Lower lobe of right lung (tissue), 2 donors: ENCODE measurements at places on chromosomes 6 and 20. TPM values are rescaled to one million over a fixed set of nuclear protein-coding genes. Genes with fewer than 3 reads are reported as not detected.

Gene MUCL3
- total RNA-seq: 5.3 TPM

- no peak for DNase-seq
Measured at GRCh38 chr20:17233626-17234025, 6.8 kb downstream of the PCSK2 start.

Gene TRIM15
- not detected for total RNA-seq

Gene ATG5
- 33.6 TPM for total RNA-seq

Gene C6orf15
- total RNA-seq: not detected

Gene LY6G6C
- total RNA-seq: not detected

DNA sequence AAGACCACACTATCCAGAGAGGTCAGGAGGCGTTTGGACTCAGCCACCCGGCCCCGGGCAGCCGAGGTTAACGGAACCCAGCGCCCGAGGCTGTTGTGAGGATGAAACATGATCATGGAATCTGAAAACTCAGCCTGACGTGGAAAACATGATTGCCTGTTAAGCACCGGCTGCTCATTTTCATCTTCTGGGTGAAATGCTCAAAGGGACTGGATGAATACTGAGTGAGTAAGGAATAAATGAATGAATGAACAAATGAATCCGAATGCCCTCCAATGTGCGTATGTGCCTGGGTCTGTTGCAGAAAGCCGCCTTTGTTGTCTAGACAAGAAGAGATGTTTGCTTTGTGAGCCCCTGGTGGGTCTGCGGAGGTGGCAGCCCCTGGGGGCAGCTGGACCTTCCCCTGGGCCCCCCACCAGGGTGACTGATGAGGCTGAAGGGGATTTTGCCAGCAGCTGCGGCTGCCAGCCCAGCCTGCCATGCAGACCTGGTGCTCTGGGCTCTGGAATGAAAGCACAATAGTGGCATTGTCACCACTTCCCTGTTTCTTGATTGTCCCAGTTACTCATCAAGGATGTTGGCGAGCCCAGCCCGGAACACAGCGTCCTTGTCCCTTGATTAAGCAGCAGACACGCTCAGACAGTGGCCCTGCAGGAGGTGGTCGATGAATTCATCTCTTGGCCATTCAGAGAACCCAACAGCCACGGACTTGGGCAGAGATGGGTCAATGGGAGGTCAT, 211.1 kb downstream of the ANKRD60 start:
- no peak for DNase-seq

- DNase-seq: no peak
Measured at GRCh38 chr6:36980876-36981619, 4.9 kb downstream of the MTCH1 start.

DNA sequence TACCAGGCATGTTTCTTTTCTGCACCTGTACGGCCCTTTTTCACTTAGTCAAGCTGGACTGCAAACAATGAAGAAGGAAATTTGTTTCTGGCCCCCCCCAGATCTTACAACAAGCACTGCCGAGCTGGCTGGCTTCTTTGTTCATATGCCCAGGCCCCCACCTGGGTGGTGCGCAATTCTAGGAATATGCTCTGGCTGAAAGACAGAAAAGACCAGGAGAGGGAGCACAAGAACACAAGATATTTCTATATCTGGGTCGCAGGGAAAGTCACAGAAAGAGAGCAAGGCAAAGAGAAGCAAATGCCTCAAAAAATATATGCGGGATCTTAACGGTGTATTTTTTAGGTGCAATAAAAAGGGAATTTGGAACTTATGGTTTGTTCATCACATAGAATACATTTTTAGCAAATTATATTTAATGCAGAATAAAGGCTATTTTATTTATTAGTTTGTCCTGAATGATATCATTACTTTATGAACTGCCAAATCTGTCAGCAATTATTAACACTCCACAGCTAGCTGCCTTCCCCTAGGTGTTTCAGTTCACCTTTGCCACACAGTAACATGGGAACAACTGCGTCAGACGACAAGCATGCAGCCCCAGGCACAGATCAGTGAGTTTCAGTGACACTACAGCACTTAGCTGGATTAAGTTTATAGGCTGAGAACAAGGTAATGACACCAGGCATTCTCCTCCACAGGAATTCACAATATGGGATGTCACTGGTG, 76.5 kb downstream of the GJA10 start:
- DNase-seq: no peak

DNA sequence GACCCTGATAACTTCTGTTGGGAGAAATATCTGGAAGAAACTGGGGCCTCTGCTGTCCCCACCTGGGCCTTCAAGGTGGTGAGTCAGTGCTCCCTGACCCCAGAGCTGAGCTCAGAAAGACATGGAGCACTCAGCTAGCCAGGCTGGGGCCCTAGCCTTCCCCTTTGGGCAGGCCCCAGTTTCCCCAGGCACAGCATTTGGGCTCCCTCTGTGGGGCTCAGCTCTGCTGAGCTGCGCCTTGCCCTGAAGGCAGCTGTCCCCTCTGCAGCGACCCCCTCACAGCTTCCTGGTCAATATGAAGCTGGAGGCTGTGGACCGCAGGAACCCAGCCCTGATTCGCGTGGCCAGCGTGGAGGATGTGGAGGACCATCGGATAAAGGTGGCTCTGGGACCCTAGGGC, 24.8 kb upstream of the SGK2 start:
- no peak for DNase-seq

Gene NKX2-4
- not detected for total RNA-seq

DNA sequence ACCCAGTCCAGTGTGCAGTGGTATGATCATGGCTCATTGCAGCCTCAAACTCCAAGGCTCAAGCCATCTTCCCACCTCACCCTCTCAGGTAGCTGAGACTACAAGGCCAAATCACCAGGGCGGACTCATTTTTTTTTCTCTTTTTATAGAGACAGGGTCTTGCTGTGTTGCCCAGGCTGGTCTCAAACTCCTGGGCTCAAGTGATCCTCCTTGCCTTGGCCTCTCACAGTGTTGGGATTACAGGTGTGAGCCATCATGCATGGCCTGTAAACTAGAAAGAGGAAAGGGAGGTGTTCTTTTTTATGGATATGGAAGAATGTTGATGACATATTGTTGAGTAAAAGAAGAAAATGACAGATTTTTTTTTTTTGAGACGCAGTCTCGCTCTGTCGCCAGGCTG, 5.1 kb upstream of the BEND3 start:
- DNase-seq: no peak

- no peak for DNase-seq
Measured at GRCh38 chr6:127533736-127534135, 14.6 kb upstream of the MTCL3 start.

GRCh38 chr6:167208819-167209576, 51.2 kb upstream of the GPR31 start:
- no peak for DNase-seq

GRCh38 chr20:35978041-35978513, 9.7 kb downstream of the CNBD2 start:
- no peak for DNase-seq

- DNase-seq: no peak
Measured at GRCh38 chr20:50345712-50346373, 155.2 kb downstream of the CEBPB start.

GRCh38 chr20:142290-142689, at the start of gene DEFB126:
Gene DEFB126, plus strand, starts transcription at chr20:142590. Its CDS starts 39 bp downstream, at chr20:142629.
- no peak for DNase-seq

Gene LRRN4
- 42.6 TPM for total RNA-seq

Gene GPX6
- not detected for total RNA-seq

DNA sequence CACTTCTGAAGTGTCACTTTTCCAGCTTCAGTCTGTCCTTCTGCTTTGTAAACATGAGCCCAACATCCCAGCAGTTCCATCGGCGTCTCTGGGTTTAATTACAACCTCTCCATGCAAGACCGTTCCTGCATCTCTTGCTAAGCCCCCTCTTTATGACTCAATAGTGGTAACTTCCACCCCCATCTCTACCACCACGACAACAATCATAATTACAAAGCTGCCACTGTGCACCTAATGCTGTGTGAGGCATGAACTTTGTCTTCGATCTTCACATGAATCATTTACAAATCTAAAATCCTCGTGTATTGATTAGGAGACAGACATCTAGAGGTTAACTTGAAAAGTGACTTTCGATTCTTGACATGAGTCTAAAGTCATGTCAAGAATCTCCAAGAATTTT, 4.9 kb upstream of the CCR6 start:
- no peak for DNase-seq

DNA sequence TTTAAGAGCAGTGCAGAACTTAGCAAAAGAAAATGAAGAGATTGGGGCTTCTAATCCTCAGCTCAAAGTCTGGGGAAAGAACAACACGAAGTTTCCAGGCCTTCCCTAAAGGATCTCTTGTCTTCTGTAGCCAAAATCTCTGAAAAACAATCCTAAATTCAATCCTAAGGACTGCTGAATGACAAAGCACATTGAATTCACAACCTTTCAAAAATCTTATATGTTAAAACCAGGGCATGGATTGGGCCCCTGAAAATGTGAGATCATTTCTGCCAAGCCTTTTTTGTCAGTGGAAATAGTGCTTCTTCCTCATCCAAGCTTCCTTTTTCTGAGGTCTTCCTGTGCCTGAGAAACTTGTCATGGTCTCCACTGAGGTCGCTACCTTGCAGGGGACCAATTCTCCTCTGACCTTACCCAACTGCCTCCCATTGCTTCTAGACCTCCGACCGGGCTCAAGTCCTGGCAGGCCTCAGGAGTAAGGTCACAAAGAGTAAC, 126.2 kb upstream of the ARID1B start:
- no peak for DNase-seq

GRCh38 chr6:4844108-4844507, 67.9 kb downstream of the CDYL start:
- DNase-seq: no peak

DNA sequence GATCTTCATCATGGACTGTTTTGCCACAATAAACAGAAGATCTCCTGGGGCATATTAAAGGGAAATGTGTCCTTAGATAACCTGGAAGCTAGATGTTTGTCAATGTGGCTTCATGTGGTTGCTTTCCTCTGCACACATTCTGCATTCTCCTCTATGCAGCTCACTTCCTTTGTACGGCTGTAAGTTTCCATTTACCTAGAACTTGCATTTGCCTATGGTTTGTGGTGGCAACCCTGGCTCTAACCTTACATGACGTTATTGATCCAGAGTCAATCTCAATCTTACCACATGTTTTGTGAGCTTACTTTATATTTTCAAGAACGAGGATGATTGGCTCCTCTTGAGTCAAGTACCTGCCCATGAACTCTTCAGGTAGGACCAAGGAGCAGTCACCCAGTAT, 863.1 kb downstream of the MAFB start:
- DNase-seq: no peak

GRCh38 chr6:42257063-42257462, 39.4 kb upstream of the MRPS10 start:
- DNase-seq: no peak

GRCh38 chr6:170448317-170448716, 104.8 kb downstream of the PSMB1 start:
- DNase-seq: no peak

GRCh38 chr6:107737397-107737793, 86.7 kb downstream of the SCML4 start:
- DNase-seq: no peak

Gene HEY2
- total RNA-seq: 2.8 TPM

DNA sequence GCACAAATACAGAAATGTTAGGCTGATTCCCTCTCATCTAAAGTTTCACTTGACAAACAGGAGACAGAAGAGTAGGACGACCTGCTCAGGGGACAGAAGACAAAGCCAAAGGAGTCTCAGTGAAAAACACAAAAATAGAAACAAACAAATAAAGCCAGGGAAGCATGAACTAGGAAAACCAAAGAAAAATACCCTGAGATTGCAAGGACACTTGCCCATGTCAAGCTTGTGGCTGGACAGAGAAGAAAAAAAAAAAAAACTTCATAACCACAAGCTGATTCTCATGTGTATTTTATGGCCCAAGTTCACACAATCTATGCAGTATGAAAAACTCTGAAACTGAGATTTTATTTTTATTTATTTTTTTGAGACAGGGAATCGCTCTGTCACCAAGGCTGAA, 85.6 kb upstream of the BEND6 start:
- DNase-seq: no peak

- DNase-seq: no peak
Measured at GRCh38 chr6:134724771-134725340, 225.0 kb downstream of the ALDH8A1 start.

Gene FAM217A
- total RNA-seq: not detected

- DNase-seq: no peak
Measured at GRCh38 chr20:11247046-11248010, 573.5 kb upstream of the JAG1 start.

GRCh38 chr6:108777536-108777935, 70.7 kb upstream of the ARMC2 start:
- DNase-seq: no peak

DNA sequence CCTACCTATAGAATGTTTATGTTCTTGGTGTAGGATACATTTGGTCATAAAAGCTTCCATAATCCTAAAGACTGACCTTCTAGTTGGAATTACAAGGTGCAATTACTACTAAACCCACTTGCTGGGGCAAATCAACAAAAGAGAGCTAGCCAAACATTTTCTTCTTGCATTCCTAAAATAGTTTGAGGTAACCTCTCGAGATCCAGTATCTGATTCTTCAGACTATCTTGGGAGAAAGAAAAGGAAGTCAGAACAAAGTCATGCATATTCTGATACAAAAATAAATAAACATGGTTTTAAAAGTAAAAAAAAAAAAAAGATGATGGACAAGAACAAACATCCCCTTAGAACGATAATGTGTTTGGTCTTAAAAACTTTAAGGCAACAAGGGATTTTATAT, 294.2 kb upstream of the RSPO3 start:
- DNase-seq: no peak

DNA sequence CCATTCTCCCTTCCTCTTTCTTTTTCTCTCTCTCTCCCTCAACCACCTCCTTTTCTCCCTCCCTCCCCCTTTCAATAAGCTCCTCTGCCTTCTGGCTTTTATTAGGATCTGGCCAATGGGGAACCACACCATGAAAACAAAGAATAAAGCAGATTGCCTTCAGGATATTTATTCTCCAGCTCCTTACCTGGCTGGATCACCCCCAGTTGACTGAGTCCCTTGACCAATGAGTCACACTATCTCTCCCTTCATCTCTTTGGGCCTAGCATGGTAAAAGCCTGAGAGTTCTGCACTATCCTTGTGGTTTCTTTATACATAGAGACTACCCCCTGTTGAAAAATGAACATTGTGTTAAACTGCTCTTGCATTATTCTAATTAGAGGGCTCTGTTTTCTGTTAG, 476.8 kb downstream of the EPHA7 start:
- DNase-seq: no peak

DNA sequence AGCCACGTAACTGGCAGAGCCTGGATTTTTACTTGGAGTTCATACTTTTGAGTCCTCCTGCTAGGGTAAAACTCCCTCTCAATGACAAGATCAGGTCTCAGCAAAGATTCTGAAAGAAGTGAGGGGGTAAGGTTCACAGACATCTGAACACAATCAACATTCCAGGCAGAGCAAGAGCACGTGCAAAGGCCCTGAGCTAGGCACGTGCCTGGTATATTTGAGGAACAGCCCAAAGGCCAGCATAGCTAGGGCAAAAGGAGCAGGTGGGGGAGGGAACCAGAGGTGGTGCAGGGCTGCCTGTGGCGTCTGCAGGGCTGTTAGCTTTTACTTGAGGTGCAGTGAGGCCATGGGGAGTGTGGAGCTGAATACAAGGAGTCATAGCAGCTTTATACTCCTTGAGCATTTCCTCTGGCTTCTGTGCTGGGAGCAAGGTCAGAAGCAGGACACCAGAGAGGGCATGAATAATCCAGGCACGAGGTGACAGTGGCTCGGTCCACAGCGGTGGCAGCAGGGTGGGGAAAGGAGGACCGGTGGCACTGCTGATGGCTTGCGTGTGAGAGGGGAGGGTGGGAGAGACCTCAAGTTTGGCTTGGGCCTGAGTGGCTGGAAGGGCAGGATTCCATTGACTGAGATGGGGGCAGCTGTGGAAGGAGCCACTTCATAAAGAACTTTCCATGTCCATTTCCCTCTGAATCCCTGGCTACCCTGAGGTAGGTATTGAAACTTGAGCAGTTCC, 57.0 kb downstream of the DLGAP4 start:
- no peak for DNase-seq
